ENCODE measurements at places on chromosomes 5 and 9.

DNA sequence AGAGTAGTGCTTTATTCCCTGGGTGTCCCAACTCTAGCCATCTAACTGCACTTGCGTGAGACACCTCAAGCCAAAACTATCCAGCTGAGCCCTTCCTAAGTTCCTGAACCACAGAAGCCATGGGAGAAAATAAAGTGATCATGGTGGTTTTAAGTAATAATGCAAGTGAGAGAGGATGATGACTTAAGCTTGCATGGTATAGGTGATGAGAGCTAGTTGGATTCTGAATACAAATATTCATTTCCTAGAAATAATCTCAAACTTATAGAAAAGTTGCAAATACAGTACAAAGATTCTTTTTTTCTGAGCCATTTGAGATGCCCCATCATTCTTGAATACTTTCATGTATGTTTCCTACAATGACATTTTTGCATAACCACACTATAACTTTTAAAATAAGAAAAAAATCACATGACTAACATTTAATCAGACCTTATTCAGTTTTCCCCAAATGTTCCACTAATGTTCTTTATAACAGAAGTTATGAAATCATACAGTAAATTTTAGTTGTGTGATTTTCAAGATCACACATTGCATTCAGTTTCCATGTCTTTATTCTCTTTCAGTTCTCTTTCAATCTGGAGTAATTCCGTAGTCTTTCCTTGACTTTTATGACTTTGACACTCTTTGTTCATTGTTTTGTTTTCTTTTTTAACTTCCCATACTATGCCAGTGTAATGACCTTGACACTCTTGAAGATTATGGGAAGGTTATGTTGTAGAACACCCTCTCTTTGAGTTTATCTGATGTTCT lies 5.5 kb upstream of the AK3 start:
- DNase-seq, result no peak

DNA sequence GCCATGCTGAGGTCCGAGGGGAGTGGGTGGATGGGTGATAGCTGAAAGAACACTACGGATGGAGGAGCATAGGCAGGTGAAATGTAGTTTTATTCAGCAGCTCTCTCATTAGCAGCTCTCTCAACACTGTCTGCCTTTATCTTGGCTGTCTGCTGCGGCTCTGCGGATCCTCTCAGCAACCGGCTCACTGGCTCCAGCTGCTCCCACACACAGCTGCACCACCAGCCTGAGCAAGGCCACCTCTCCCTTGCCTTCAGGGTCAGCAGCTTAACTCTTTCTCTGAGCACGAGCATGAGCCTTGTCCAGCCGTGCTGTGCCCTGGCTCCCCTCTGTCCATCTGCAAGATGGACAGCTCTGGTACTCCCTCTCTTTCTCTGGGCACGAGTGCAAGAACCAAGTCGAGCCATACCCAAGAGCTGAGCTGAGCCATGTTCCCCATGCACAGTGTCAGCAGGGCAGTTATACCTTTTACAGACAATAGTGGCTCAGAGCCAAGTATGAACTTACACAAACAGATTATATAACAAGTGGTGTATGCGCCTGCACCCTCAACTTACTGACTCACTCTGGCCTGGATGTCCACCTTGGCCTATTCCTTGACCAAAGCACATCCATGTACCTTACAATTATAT lies 108.5 kb downstream of the MACIR start:
- no peak for DNase-seq

DNA sequence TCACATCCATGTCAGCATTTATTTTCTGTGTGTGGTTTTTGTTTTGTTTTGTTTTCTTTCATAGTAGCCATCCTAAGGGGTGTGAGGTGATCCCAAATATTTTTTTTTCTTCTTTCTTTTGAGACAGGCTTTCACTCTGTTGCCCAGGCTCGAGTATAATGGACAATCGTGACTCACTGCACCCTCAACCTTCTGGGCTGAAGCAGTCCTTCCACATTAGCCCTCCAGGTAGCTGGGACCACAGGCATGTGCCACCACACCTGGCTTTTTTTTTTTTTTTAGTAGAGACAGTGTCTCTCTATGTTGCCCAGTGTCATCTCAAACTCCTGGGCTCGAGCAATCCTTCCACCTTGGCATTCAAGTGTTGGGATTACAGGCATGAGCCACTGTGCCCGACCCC lies 59.1 kb downstream of the CDC42SE2 start:
- no peak for DNase-seq

DNA sequence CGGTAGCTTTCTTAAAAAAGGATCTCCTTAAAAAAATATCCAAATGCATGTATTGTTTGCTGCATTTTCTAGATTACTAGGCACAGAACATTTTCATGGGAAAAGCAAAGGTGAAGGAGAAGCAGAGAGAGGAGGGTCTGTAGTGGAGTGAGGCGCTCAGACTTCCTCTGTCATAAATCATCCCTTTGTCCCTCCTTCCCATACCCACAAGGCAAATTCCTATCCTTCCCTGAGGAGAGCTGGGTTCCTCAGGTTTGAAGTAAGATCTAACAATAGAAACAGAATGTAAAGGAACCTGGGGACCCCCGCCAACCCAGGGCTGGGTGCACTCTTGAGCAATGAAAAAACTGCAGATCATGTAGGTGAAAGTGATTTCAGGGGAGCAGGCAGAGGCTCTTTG lies 149.2 kb upstream of the ANKH start:
- DNase-seq, result peak; percentile 76

GRCh38 chr5:132372542-132372941 lies 3.0 kb downstream of the SLC22A5 start:
- no peak for DNase-seq

- peak; percentile 7 for DNase-seq
These were observed 24.4 kb upstream of the FIBCD1 start for GRCh38 chr9:130963337-130963908.

GRCh38 chr5:134887593-134888159 lies 13.5 kb downstream of the TXNDC15 start:
- DNase-seq, result no peak

DNA sequence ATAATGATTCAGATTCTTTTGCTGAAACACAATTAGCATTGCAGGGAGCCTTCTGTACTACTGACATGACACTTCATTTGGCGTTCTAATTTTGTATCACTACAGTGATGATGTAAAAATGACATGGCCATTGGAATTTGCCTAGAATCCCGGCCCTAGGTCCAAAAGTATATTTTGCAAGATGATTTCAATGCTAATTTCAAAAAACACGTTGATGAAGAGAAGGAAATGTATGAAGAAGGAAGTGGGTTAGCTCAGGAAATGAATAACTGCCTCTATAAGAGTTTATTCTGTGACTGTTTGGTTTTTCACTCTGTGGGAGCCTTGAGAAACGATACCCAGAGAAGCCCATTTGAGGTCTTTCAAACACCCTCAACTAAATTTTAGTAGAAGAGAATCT lies 59.3 kb downstream of the OSTF1 start:
- DNase-seq, result peak; percentile 4

- DNase-seq, result no peak
These were observed 784.6 kb upstream of the ZNF608 start for GRCh38 chr5:125530833-125531615.

DNA sequence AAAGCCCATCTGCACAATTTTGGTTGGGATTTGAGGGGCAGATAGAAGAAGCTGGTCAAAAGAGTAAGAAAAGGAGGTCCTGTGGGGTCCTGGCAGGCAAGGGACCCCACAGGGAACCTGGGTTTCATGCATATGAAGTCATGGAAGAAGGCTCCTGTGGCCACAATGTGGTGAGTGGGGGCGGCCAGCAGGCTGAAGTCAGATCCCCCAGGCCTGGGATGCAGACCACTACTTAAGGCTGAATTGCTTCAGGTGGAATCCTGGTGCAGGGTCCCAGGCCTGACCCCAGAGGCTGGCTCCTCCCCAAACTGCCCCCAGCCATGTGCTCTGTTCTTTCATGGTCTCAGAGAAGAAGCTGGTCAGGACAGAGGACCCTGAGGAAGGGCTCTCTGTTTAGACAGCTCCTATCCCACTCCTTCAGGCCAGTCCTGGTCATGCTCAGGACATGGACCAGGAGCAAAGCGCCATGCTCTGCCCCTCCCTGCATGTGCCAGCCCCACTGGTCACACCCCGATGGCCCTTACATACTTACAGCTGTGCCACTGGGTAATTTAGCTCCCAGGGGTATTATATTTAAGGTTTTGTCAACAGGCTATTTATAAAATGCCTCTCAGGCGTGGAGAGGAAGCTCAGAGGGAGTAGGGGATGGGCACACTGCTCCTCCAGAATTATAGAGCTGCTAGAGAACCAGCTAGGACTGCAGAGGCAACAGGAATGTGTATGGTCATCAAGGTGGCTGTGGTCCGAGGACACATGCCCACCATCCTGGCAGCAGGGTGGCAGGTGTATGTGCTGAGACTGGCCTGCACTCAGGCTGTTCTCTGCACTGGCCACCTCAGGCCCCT lies 33.4 kb downstream of the C5orf15 start:
- DNase-seq, result no peak

DNA sequence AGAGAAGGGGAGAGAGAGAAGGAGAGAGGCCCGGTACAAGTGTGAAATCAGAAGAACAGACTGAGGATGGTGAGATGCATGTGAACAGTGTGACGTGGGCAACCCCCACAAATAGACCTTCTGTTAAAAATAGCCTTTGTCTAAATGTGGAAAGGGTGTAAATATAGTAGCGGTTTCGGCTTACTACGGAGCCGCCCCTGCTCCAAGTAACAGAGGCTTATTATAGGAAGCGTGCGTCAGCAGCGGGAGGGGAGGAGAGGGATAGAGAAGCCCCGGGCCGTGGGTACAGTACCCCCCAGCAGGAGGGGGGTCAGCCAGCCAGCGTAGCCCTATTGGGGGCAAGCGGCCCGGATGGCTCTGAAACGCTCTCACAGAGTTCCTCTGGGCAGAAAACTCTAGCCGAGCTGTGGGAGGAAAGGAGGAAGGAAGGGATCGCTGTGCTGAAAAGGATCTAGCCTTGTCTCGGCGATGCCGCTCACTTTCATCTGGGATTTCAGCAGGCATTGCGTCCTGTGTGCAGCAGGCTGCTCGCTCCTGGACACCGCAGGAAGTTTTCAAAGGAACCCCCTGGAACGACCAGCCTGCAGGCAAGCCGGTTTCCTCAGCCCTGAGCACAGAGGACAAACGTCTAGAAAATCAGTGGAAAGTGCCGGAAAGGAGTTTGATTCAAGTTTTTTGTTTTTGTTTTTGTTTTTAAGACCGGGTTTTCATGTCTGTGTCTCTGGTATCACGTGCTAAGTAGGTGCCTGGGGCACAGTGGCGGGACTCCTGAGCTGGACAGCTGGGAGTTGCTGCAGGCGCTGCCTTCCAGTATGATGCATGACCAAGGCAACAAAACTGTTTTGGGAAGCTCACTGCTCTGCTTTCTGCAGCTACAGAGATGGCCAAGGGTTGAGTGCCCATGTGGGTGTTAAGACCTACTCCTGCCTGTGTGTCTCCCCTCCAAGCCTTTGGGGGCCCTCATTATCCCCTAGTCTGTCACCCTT lies 146.6 kb downstream of the SEC61B start:
- peak; percentile 81 for DNase-seq

DNA sequence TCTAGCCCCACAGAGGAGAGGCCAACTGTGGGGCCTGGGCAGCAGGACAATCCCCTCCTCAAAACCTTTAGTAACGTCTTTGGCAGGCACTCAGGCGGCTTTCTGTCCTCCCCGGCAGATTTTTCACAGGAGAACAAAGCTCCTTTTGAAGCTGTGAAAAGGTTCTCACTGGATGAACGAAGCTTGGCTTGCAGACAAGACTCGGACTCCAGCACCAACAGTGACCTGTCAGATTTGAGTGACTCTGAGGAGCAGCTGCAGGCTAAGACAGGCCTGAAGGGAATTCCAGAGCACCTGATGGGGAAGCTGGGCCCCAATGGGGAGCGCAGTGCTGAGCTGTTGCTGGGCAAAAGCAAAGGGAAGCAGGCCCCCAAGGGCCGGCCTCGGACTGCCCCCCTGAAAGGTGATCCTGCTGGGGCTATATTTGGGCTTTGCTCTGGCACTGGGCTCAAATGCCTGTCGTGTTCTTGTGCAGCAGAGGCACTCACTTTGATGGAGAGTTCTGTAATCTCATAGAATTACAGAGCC lies 39.4 kb downstream of the KDM3B start:
- no peak for DNase-seq

- DNase-seq, result no peak
These were observed 1.2 kb downstream of the SSBP2 start for GRCh38 chr5:81749561-81750307.

- no peak for DNase-seq
These were observed 2384.6 kb upstream of the WWC1 start for GRCh38 chr5:165906871-165907270.

DNA sequence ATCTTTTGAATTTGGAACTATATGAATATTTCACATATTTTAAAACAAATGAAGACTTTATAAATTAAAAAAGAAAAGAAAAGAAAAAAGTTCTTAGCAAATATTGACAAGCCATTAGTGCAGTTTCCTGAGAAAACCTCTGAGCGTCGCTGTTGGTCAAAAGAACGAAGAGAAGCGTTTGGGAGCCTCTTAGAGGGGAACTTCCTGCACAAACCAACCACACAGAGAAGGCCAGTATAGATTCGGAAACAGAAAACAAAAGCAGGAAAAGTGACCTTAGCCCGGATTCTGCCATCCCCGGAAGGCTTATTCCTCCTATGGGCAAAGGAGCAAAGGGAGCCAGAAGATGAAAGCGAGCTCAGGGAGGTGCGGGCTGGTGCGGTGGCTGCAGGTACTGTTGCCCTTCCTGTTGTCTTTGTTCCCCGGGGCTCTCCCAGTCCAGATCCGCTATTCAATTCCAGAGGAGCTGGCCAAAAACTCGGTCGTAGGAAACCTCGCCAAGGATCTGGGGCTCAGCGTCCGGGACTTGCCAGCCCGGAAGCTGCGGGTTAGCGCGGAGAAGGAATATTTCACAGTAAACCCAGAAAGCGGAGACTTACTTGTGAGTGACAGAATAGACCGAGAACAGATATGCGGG lies at the start of gene PCDHGB2:
PCDHGB2 (plus strand) TSS at position 205 of the 637 bp plus-strand sequence; CDS start at position 347, 142 bp downstream.
- peak; percentile 41 for DNase-seq

DNA sequence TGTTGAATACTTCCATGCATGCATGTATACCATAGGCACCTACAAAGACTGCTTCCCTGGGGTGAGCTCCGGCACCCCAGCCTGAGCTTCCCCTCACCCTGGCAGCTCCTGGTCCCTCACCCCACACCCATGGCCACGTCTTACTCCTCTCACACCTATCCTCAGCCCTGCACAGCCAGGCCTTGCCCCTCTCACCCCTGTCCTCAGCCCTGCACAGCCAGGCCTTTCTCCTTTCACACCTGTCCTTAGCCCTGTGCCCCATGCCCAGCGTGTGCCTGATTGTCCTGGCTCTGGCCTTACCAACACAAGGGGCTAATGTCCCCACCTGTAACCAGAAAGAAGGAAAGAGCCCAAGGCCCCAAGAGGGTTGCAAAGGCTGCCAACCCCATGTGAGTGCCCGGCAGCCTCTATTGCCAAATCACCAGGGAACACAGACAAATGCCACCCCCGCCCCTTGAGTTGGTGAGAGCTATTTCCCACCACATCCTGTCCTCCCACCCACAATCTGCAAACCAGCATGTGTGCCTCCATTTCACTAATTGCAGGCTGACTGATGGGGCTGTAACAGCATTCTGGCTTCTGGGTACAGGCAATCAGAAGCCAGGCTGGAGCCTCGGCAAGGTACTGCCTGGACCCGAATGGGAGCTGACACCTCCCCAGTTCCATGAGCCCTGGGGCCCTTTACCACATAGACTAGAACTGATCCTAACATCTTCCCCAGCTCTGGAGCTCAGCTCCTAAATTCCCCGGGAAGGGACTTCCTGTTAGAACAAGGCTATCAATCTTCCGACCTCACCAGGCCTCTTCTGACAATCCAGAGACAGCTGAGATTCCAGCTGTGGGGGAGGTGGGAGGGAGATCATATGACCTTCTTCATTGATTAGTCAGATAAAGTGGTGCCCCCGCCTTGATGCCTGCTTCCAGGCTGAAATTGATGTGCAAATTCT lies 78.2 kb downstream of the FAM114A2 start:
- peak; percentile 80 for DNase-seq

GRCh38 chr5:87788416-87788815 lies 375.7 kb upstream of the CCNH start:
- no peak for DNase-seq

GRCh38 chr5:1503241-1504068 lies 20.3 kb downstream of the LPCAT1 start:
- DNase-seq, result no peak

Data from fibroblast of upper back skin (primary cell).